ENCODE measurements at places on chromosomes 12 and 14.

DNA sequence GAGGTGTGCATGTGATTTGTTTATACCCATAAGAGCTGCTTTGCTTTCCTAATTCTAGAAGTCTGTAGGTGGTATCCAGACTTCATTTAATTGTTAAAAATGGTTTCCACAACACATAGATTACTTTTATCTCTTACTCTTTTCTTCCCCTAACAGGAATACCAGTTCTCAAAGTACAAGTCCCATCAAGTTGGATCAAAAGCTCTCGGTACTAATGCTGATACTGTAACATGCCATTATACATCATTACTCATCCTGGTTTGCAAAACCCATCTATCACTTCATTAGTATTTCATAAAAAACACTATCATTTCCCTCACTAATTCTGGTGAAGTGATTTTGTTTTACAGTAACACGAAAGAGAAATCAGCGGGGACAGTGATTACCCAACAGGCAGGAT lies 94.3 kb downstream of the PPP2R5E start:
- DNase-seq: no peak

DNA sequence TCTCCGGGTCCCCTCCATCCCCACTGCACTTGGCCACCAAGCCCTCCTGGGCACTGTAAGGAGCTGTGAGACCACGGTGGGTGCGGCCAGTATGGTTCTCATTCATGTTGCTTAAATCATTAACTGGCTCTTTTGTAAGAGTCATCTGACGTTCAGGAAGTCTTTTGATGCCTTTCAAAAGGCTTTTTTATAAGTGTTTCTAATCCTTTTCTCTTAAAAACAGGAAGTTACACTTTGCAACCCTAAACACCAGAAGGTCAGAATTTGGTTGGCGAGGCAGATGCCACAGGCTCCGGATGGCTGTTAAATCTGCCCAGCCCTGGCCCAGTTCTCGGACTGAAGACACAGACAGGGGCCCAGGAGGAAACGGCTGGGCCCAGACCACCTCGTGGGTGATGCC lies 26.1 kb upstream of the DIO3 start:
- DNase-seq: no peak

- DNase-seq: no peak
Measured at GRCh38 chr14:77270361-77271112, 469 bp downstream of the NGB start.

- DNase-seq: no peak
Measured at GRCh38 chr14:60974090-60974651, 6.7 kb downstream of the TRMT5 start.

DNA sequence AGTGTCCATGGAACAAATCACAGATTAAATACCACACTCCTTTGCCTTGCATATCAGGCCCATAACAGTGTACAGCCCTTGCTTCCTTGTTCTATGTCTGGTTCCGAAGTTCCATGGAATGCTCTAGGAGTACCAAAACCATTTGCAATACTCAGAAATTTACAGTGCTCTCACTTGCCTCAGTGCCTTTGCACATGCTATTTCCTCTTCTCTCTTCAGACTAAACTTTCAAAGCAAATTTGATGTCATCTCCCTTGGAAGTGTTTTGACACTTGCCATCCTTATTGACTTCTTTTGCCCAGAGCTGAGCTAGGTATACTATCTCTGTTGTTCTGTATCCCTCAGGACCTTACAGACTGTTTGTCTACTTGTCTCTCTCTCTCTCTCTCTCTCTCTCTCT lies 6.1 kb downstream of the ANO4 start:
- no peak for DNase-seq

- DNase-seq: no peak
Measured at GRCh38 chr12:40093512-40093911, 12.4 kb downstream of the SLC2A13 start.

DNA sequence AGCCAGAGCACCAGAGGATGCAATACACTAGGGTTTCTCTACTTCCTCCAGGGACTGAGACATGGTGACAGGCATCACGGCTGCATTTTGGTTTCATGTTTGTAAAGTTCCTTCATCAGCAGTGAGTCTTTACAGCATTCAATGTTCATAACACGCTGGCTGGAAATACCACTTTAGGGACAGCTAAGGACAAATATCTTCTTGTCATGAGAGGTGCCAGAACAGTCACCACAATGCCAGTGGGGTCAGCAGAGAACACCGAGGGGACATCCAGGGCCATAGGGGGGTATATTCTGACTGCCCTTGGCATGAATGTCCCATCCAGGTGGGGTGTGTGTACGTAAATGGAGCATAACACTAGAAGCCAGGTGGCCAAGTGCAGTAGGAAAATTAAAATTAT lies 72.3 kb downstream of the CCDC60 start:
- DNase-seq: no peak

GRCh38 chr14:60276347-60276746 lies 27.3 kb downstream of the PPM1A start:
- DNase-seq: no peak

GRCh38 chr14:24721775-24722174 lies 87.8 kb upstream of the GZMB start:
- DNase-seq: no peak

DNA sequence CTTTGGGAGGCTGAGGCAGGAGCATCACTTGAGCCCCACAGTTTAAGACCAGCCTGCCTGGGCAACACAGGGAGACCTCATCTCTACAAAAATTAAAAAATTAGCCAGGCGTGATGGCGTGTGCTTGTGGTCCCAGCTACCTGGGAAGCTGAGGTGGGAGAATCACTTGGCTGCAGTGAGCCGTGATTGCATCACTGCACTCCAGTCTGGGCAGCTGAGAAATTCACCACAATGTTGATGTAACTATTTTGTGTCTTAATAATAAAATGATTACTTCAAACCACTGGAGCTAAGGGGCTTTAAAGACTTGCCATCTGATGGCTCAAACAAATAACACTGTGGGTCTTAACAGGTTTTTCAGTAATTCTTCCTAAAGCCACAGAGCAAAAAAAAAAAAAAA lies 10.8 kb downstream of the ERH start:
- no peak for DNase-seq

GRCh38 chr14:104304451-104305351 lies 166.3 kb downstream of the KIF26A start:
- no peak for DNase-seq

GRCh38 chr14:83883732-83884131 lies 1646.2 kb upstream of the FLRT2 start:
- DNase-seq: no peak

DNA sequence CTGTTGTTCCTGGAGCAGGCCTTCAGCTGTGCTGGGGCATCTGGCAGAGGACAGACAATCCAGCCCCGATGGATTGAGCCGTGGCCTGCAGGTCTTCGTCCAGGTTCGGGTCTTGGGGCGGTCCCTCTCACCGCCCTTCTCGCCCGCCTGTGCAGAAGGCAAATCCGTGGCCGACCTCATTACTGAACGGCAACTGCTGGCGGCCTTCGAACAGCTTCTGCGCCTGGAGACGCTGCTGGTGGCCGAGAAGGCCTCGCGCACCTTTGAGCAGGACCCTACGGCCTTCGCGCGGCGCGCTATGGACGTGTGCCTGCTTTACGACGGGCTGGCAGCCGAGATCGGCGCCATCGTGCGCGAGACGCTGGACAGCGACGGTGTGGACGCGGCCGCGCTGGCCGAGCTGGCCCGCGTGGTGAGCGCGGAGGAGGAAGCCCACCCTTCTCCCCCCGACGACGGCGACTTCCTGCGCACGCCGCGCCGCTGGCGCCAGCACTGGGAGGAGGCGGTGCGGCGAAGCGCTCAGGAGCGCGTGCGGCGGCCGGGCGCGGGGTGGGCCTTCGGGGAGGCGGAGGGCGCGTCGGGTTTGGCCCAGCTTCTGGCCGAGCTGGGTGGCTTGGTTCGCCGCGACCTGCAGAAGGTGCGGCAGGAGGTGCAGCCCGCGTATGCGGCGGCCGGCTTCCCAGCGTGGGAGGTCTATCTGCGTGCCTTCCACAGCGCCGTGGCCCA lies 7.6 kb downstream of the EXOC3L4 start:
- DNase-seq: no peak

GRCh38 chr14:104820669-104821228 lies 19.8 kb downstream of the ZBTB42 start:
- DNase-seq: no peak

GRCh38 chr14:77099425-77100167 lies 1.5 kb downstream of the CIPC start:
- DNase-seq: no peak

DNA sequence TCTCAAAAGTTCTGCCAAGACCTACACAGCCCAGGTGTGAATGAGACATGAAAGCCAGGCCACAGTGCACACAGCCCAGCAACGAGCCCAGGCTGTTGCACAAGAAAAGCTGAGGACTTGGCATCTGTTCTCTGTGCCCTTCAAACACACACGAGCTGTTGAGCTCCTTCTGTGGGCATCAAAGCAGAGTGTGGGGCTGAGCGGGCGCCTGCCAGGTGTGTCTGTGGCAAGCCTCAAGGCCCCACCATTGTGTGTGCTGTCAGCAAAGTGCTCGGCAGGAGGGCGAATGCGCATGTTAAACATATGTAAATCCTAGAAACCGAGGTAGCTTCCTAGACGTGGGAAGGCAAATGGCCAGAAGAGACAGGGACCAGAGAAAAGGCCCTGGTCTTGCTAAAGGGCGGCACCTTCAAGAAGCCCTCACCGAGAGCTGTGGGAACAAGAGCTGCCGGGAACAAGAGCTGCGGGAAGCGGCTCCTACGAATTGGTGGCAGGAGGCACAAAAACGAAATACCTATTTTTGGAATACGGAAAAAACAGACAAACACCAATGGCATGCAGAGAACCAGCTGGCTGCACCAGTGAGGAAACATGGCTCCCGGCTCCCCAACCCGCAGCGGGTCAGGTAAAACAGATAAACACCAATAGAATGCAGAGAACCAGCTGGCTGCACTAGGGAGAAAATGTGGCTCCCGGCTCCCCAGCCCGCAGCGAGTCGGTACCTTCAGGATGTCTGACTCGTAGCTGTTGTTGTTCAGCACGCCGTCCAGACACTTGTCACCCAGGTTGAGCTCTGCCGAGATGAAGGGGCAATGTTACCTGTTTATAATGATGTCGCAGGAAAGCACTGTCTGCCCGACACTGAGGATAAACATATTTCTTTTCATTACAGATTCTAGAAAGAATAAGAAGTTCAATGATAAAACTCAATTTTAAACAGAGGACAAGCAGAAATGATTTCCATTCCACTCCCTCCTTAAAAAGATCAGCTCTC lies 19.0 kb upstream of the GOLGA3 start:
- no peak for DNase-seq

DNA sequence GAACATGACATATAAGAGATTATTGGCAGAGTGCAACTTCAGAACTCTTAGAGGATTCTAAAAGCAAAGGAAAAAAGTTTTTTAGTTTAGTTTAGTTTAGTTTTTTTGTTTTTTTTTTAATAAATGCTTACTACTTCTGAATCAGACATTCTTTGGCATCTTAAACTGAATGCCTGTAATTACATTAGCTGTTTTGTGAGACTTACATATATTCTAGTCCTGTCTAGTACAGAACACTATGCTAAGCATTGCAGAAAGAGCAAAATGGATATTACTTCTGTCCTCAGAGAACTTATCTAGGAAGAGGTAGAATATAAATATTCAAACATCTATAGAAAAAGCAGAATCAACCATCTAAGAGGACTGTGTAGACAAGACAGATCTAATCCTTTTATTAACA lies 133.2 kb downstream of the RAD51B start:
- DNase-seq: no peak
